Glutamatergic neuron (in vitro differentiated cells): ENCODE measurements at places on chromosomes 5 and 9.

DNA sequence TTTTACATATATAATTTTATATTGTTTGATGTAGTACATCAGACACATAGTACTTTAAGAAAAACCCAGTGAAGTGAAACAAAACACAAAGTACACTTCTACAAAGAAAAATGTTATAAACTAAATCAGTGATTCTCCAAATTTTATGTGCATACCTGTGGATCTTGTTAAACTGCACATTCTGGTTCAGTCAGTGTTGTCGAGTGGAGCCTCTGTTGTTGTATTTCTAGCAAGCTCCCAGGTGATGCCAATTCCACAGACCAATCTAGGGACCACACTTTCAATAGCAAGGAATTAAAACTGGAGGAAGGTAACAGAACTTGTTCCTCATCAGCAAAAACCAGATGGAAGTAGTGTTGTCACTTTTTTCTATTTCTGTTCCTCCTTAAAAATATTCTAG is 183.8 kb upstream of the CD180 start:
- H3K36me3 ChIP-seq: no peaks in the 10 kb centered on the region
- H3K27me3 ChIP-seq: peaks cover 2% of the 10 kb centered on the region
- H3K4me1 ChIP-seq: peaks cover 28% of the 10 kb centered on the region
- H3K4me3 ChIP-seq: no peak overlapping the region

GRCh38 chr9:19946441-19947109 is 157.7 kb upstream of the SLC24A2 start:
- no peak overlapping the region for H3K27ac ChIP-seq
- DNase-seq: no peak
- H3K4me1 ChIP-seq: peaks cover 2% of the 10 kb centered on the region
- H3K36me3 ChIP-seq: no peaks in the 10 kb centered on the region
- peaks cover 2% of the 10 kb centered on the region for H3K27me3 ChIP-seq

GRCh38 chr5:148353634-148354033 is 18.3 kb downstream of the SPINK9 start:
- H3K4me3 ChIP-seq: no peak overlapping the region
- no peaks in the 10 kb centered on the region for H3K36me3 ChIP-seq
- no peak overlapping the region for H3K27ac ChIP-seq
- no peaks in the 10 kb centered on the region for H3K4me1 ChIP-seq
- DNase-seq: no peak

DNA sequence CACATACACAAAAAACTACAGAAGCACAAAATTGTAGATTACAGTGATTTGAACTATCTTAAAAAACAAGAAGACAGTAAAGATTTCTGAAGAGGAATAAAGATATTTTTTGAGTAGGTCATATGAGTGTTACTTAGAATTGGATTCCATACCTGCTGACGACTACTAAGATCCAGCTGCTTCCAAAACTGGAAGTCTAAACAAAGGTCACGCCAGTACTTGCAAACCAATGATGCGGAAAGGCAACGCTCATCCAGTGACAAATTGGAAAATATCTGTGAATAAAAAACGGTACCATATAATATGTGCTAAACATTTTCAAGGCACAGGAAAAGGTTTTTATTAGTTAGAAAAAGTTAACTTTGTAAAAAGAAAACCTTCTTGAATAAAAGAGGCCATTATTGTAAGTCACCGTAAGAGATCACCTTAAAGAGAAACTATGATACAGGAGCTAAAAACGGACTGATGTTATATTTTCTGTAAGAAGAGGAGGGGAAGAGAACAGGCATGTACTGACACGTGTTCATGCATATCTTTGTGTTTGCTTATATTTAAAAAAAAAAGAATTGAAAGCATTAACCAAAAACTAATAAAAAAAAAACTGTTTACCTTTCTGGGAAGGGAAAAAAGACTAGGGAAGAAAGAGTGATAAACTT is 14.1 kb downstream of the FBXL17 start:
- H3K36me3 ChIP-seq: peaks cover 14% of the 10 kb centered on the region
- DNase-seq: no peak
- no peak overlapping the region for H3K4me3 ChIP-seq
- peaks cover 2% of the 10 kb centered on the region for H3K4me1 ChIP-seq

DNA sequence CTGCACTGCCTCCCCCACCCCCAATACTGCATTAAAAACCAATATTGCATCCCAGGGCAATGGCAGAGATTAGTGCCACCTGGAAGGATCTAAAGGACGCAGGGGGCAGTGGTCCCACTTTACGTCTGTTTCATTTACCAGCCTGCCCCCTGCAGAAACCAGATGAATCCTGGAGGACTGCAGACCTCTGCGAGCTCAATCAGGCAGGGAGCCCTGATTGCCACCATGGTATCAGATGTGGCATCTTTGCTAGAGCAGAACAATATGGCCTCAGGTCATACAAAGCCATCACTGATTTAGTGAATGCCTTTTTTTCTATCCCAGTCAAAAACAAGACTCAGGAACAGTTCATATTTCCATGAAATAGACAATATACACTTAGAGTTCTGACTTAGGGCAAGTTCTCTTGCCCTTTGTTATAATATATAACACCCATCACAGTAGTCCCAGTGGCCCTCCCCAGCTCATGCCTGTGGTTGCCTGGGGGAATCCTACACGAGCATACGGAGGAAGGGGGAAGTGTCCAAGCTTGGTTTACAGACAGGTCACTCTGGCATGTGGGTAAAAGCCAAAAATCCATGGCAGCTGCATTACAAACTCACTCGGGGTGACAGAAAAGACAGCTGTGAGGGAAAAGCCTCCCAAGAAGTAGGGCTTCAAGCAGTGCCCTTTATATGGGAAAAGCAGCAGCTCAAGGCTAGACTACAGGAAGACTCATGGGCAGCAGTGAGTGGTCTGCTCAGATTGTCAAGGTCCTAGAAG is 85.1 kb downstream of the MED27 start:
- H3K27ac ChIP-seq: no peak overlapping the region
- no peak for DNase-seq
- H3K36me3 ChIP-seq: no peaks in the 10 kb centered on the region
- H3K27me3 ChIP-seq: peaks cover 3% of the 10 kb centered on the region

DNA sequence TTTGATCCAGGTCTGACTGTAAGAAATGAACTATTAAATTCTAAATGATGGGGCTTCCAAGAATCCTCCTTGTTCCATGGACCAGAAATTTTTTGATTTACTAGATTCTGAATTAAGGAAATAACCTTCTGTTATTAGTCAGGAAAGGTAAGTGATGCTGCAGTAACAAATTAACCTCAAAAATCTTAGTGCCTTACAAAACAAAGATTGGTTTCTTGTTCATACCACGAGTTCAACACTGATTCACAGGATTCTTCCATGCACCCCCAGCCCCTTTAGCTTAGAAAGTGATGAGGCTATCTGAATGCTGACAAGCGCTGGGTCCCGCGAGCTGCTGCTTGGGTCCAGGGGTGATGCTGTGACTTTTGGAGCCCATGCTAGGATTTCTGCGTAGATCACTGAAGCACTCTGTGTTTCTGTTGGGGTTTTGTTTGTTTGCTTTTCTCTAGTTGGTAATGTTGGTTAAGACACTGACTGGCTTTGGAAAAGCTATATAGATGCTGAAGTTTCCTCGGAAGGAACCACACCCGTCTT is 52.3 kb downstream of the COL15A1 start:
- H3K36me3 ChIP-seq: no peaks in the 10 kb centered on the region
- H3K27ac ChIP-seq: no peak overlapping the region
- DNase-seq: no peak
- peaks cover 6% of the 10 kb centered on the region for H3K27me3 ChIP-seq
- peaks cover 8% of the 10 kb centered on the region for H3K4me1 ChIP-seq

GRCh38 chr9:126719618-126720031 is 85.2 kb upstream of the ZBTB43 start:
- peaks cover 21% of the 10 kb centered on the region for H3K27me3 ChIP-seq
- peaks cover 8% of the 10 kb centered on the region for H3K4me1 ChIP-seq
- no peak overlapping the region for H3K27ac ChIP-seq
- peaks cover 4% of the 10 kb centered on the region for H3K36me3 ChIP-seq

DNA sequence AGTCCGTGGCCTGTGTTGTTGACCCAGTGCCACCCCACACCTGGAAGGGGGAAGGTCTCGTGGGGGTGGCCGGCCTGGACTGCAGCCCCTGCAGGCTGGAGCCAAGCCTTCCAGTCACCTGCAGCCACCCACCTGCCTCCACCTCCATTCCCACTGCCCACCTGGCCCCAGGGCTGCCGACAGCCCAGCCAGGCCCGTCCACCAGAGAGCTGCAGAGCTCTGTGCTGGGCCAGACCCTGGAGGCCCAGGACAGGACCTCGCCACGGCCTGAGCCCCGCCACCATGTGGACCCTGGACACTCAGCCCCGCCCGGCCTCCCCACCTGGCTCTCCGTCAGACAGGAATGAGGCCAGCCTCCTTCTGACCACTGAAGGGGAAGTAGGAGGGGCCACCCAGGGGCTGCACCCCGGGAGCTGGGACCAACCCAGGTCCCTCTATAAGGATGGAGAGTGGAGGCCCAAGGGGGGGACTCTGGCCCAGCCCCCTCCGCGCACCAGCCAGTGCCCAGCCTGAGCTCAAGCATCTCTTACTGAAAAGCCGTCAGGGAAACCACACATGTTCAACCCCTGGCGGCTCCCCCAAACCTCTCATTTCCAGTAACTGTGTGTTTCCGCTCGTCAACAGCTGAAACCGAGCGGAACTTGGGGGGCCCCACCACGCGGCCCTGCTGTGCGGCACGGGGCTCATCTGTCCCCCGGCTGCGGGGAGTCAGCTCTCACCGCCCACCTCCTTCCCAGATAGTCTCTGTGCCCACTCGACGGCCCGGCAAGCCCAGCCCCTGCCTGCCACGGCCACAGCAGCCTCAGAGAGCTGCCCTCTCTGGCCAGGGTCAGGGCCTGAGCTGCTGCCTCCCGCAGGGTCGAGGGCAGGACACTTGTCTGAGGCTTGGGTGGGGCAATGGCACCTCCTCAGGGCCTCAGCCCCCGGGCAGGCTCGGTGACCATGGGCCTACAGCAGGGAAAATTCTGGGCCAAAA is 12.8 kb downstream of the NOTCH1 start:
- H3K27ac ChIP-seq: no peak overlapping the region
- H3K36me3 ChIP-seq: no peaks in the 10 kb centered on the region
- no peak for DNase-seq
- H3K27me3 ChIP-seq: peaks cover 2% of the 10 kb centered on the region
- peaks cover 8% of the 10 kb centered on the region for H3K4me1 ChIP-seq

DNA sequence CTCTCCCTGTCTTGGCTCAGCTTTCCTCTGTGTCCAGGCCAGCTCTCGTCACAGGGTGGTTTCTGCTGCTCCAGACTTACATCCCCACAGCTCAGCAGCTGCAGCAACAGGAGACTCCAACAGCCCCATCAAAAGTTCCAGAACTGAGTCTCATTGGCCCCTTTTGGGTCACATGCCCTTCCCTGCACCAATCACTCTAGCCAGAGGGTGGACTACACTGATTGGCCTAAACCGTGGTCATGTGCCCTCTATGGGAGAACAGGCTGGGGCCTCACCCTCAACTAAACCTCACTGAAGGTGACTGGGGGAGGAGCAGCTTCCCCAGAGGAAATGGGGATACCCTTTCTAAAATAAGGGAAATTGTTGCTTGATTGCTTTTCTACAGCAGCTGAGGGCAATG is 44.4 kb upstream of the CPLX2 start:
- no peak overlapping the region for H3K4me3 ChIP-seq
- H3K36me3 ChIP-seq: peaks cover 6% of the 10 kb centered on the region
- peaks cover 8% of the 10 kb centered on the region for H3K27me3 ChIP-seq
- H3K27ac ChIP-seq: no peak overlapping the region
- H3K4me1 ChIP-seq: peaks cover 61% of the 10 kb centered on the region
